Inflammatory macrophage treated with lipopolysaccharide for 1 hour (primary cell): ENCODE measurements at places on chromosomes 16 and 17.

DNA sequence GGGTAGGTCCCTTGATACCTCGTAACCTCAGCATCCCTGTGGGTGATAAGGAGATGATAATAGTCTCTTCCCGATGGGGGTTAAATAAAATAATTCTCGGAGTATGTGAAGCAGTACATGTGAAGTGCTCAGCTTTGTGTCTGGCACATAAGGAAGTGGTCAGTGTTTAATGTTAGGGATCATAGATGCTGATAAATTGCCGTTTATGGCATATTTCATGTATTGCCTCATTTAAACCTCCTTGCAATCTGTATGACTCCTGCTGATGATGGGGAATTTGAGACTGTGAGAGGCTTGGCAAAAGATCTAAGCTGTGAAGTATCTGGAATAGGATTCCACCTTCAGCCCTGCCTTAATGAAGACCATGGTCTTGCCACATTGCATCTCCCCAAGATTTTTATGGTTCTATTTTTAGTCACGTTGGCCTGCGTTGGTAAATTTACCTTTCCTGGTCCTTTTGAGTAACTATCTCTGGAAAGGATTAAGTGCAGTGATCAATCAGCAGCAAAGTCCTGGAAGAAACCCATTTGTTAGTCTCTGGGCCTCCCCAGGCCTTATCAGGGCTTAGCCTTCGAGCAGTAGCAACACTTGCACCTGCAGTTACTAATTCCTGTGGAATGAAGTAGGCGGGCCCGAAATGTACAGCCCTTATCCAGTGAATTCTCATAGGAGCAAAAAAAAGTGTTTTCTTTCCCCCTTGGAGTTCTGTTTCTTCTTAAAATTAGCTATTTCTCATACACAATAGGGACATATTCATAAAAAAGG lies 144.9 kb downstream of the WWOX start:
- no peak for DNase-seq

GRCh38 chr16:31083556-31083955 lies 5.2 kb downstream of the PRSS53 start:
- DNase-seq: no peak

GRCh38 chr17:71371809-71372208 lies 749.0 kb upstream of the SOX9 start:
- DNase-seq: no peak

GRCh38 chr17:6456321-6456720 lies 12.1 kb downstream of the PIMREG start:
- DNase-seq: no peak

DNA sequence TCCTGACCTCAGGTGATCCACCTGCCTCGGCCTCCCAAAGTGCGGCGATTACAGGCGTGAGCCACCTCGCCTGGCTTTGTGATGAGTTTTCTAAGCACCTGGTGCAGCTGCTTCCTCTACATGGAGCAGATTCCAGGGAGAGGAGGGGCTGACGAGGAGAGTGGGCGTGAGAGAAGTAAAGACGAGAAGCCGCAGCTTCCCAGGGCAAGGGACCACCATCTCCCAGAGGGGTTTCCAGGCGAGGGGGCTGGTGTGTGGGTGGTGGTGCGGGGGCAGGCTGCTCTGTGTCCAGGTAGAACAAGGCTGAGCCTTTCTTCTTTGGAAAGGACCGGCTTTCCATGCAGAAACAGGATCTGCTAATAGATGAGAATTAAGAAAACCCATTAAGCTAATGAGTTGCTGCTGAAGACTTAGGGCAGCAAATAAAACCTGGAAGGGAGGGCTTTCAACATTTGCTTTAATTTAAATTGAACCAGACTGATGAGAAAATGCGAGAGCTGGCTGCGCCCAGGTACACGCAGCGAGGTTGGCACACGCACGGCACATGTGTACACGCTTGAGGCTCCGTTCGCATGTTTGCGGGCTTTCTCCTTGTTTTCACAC lies 236.7 kb downstream of the RBFOX3 start:
- no peak for DNase-seq

DNA sequence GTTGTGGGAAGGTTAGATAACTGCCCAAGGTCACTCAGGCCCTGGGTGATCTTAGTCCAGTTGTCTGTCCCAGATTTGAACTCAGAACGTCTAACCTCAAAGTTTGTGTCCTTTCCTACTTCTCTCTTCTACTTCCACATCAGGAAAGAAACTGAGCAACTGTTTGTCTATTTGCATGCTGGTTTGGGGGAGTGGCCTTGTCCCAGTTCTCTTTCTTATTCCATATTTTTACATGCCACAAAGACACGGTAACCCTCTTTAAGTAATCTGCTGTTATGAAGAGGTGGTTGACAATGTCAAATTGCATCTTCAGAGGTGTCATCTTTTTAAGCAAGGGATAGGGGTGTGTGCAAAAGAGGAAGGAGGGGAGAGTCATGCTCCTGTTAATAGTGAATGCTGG lies 432.5 kb downstream of the HS3ST3B1 start:
- no peak for DNase-seq

DNA sequence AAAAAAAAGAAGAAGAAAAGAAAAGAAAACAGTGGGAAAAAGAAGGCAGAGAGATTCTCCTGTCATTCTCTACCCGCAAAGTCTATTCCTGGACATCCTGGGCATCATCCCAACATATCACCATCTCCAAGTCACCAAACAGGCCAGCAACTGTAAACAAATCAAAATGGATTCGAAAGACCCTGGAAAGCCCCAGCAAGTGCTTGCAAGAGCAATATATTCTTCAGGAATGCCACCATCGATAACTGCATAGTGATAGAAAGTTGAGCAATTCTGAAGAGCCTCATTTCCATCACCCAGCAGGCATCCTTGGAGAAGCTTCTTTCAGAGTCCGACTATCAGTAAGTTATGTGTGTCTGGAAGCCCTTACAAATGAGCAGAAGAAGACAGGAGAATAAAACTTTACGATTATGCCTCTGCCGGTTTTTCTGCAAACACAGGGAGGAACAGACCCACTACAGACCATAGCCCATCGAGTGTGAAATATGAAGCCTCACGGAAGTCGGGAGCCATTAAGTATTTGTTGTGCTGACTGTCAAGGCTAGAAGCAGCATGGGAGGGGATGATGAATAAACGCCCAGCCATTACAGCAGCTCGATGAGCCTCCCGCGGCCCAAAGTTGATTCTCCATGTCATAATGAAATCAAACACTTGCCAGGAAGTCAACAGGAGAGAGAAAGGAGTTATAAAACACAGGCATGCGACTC lies 64.5 kb upstream of the SEC14L1 start:
- DNase-seq: no peak

GRCh38 chr16:84138824-84139627 lies 6.0 kb downstream of the HSDL1 start:
- DNase-seq: no peak

DNA sequence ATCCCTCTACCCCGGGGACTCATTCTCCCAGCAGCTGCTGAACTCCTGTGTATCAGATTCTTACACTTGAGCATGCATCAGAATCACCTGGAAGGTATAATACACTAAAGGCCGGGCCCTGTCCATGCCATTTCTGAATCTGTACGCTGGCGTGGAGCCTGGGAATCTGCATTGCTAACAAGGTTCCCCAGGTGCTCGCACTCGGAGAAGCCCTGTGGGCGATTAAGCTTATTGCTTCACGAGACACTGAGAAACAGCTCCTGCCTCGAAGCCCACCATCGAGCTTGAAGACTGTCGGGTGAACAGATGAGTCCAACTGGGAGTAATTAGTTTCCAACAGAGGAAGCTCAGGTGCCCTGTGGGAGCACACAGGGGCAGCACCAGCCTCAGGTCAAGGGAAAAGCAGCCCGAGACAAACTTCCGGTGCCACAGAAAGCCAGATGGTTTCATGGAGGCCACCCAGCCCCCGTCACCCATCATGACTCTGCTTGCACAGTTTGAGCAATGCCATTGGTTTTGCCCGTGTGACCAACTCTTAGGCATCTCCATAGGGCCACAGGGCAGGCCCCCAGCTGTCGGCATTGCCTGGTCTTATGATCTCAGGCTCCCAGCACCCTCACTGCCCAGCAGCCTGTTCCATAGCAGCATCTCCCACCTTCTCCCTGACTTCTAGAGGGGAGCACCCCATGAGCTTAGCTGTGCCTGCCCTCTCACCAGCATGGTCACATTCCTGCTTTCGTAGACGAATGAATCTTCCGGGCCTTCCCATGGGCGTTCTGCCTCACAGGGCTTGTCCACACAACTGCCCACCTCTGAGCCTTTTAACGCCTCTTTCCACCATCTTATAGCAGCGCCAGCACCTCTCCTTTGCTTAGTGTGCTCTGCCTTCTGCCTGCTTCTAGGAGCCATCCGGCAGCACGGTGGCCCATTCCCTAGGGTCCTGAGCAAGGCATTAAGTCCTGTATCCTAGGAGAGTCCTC lies 10.9 kb downstream of the CTRB2 start:
- no peak for DNase-seq

GRCh38 chr16:556474-557173 lies 3.6 kb upstream of the PRR35 start:
- DNase-seq: no peak

GRCh38 chr17:65564793-65565192 lies 3.3 kb upstream of the AXIN2 start:
- DNase-seq: no peak

- no peak for DNase-seq
Measured at GRCh38 chr16:20291208-20292206, 35.8 kb downstream of the GP2 start.

DNA sequence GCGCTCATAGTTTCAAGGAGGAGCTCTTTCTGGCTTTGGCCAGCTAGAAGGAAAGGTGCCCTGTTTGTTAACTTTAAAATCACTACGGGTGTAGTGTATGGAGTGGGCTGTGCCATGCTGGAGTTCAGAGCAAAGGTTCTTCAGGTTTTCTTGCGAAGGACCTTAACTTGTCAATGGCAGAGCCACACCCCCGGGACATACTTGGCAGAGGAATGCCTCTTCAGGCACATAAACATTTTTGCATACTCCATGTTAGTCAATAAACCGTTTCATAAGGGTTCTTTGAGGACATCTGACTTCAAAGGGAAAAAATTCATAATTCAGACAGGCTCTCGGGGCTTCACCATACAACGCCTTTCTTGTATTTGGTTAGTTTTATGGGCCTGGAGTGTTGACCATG lies 113.0 kb upstream of the PLCG2 start:
- DNase-seq: no peak

DNA sequence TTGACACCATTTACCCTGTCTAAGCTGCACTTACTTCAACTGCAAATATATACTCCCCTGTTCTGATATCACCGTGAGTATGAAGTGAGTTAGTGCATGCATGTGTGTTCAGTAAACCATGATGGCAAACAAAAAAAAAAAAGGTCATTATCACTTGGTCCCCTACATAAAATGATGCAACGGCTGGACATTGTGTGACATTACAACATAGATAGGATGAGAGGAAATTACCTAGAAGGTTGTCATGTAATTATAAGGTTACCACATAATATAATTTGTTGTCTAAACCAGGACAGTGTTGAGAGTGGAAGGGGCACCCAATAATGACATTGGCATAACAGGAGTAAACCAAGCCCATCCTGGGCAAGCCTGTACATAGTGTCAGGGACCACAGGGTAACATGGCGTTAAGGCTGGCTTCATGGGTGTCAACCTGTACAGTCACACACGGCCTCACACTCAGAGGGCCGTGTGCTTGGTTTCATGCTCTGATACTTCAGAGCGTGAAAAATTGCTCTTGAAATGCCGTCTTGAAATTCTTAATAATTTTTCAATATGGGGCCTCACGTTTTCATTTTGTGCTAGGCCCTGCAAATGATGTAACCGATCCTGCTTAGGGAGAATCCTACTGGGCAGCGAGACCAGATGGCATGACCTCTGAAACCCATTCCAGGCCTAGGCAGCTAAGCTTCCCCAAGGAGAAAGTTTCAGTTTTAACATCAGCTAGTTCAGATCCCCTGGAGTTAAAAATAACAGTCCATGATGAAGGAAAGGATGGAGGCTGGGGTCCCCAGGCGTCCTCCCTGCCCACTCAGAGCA lies 106.1 kb downstream of the AXIN2 start:
- no peak for DNase-seq

- DNase-seq: no peak
Measured at GRCh38 chr16:51374790-51375189, 223.7 kb upstream of the SALL1 start.
